Hepatocyte (in vitro differentiated cells): ENCODE measurements at places on chromosomes 12 and 14. TPM values are rescaled to one million over a fixed set of nuclear protein-coding genes. Genes with fewer than 3 reads are reported as not detected.

The RAB15 gene
- total RNA-seq: 33.8 and 34.0 TPM in 2 replicates

The CISTR gene
- total RNA-seq: not detected in 2 replicates

The APAF1 gene
- 20.8 and 26.4 TPM in 2 replicates for total RNA-seq

The KIF5A gene
- total RNA-seq: 0.03 and 0.16 TPM in 2 replicates

The AMN gene
- total RNA-seq: 157 and 169 TPM in 2 replicates

The CLMN gene
- 12.0 and 15.7 TPM in 2 replicates for total RNA-seq

The RERG gene
- total RNA-seq: 7.0 and 7.9 TPM in 2 replicates

DNA sequence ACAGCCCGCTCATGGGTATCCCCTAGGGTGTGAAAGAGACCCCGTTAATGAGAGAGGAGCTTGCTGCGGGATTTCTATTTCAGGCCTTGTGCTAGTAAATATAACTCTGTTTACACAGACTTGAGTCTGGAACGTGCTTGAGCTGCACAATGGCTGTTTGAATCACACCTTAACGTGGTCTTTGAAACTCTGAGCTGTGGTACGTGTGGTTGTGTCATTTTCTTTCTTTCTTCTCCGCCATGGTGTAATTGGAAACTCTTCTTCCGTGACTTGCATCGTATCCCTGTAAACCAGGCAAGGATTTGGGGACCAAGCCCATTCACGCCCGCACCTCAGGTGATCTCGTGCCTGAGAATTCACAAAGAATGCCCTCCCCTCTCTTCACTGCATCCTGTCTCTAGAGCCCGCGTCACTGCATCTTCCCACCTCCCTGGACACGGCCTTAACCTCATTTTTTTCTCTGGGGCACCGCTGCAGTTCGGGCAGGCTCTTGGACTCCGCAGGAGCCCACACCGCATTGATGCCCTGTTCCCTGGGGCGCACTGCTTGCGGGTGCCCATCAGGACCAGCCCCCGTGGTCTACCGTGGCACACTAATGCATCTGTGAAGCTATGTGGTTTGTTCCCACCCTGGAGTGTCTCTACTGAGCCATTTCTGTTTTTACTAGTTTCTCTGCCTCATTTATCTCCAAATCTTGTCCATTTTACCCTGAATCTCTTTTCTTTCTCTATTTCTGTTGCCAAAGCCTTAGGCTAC is 78.4 kb upstream of the PARP11 start:
- H3K36me3 ChIP-seq: no peaks in the 10 kb centered on the region
- H3K4me3 ChIP-seq: no peak overlapping the region
- H3K4me1 ChIP-seq: no peaks in the 10 kb centered on the region
- H3K27me3 ChIP-seq: no peaks in the 10 kb centered on the region
- no peak overlapping the region for H3K27ac ChIP-seq

GRCh38 chr12:66633676-66634075 is 45.2 kb downstream of the GRIP1 start:
- H3K27ac ChIP-seq: no peak overlapping the region
- peaks cover 10% of the 10 kb centered on the region for H3K4me1 ChIP-seq
- H3K27me3 ChIP-seq: no peaks in the 10 kb centered on the region
- DNase-seq: no peak
- H3K36me3 ChIP-seq: no peaks in the 10 kb centered on the region

DNA sequence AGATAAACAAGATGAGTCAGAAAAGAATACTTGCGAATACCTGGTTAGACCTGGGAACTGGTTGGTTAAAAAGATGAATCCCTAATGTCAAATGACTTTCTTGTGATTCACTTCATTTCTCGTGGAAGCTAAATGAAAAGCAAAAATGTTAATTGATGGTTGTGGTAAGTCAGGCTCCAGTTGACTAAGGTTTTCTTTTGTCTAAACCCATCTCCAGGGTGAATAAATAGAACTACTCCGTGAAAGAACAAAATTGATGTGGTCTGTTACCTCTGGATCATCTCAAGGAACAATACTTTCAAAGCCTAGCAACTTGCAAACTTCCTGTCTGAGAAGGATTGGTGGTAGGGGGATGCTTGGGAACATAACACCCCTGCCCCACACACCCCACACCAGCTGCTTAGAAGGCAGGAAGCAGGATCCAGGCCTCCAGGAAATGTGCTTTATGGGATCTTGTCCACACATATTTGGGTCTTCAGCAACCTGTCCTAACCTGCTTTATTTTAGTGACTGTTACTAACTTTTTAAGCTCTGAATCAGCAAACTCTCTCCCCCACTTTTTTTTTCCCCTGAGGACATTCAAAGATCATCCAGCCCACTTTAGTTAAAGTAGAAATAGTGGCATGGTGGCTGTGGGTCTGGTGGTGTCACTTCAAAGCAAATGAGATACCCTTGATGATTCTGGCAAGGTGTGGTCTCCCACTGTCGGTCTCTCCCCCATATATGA is 60.4 kb upstream of the PTHLH start:
- no peak for DNase-seq
- H3K27ac ChIP-seq: no peak overlapping the region
- no peaks in the 10 kb centered on the region for H3K4me1 ChIP-seq
- H3K4me3 ChIP-seq: no peak overlapping the region
- no peaks in the 10 kb centered on the region for H3K27me3 ChIP-seq

- H3K27me3 ChIP-seq: no peaks in the 10 kb centered on the region
- peaks cover 12% of the 10 kb centered on the region for H3K4me1 ChIP-seq
- no peak overlapping the region for H3K27ac ChIP-seq
- H3K4me3 ChIP-seq: no peak overlapping the region
These were observed 53.6 kb downstream of the BRMS1L start for GRCh38 chr14:35879654-35880249.

GRCh38 chr12:60333461-60333860 is 737.6 kb downstream of the SLC16A7 start:
- peaks cover 6% of the 10 kb centered on the region for H3K4me1 ChIP-seq
- no peaks in the 10 kb centered on the region for H3K27me3 ChIP-seq
- no peak overlapping the region for H3K27ac ChIP-seq
- DNase-seq: no peak
- no peaks in the 10 kb centered on the region for H3K36me3 ChIP-seq

GRCh38 chr12:49867570-49868341 is 24.9 kb upstream of the BCDIN3D start:
- DNase-seq: peak; percentile 35
- H3K27me3 ChIP-seq: no peaks in the 10 kb centered on the region
- peaks cover 29% of the 10 kb centered on the region for H3K4me1 ChIP-seq
- H3K36me3 ChIP-seq: no peaks in the 10 kb centered on the region

DNA sequence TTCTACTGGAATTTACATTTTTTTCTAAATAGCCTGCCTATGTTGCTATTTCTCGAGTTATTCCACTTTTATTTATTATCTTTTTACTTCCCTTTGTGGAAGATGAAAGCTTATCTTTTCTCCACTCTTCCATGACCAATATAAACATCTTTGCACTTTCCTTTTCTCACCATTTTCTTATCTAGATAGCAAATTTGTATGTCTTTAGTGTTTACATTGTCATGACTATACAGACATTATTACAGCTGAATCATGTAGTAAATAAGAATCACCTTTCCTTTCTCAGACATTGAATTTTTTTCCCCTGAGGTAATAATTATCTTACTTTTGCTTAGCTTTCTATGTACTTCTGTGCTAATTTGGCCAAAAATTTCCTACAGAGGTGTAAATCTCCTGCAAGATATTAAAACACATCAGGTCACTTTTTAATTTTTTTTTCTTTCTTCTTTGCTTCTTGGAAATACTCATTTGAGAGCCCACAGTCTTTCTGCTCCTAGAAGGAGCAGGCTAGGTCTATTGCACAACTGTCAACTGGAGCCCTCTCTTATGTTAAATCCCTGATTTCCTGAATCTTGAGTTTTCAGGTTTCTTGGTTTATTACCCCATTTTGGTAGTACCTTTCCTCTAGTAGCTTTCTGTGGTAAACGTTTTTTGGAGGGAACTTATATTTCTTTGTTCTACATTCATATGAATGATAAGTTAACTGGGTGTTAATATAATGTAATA is 109.0 kb upstream of the ATP2B1 start:
- H3K36me3 ChIP-seq: no peaks in the 10 kb centered on the region
- H3K27me3 ChIP-seq: no peaks in the 10 kb centered on the region
- H3K4me3 ChIP-seq: no peak overlapping the region
- H3K27ac ChIP-seq: no peak overlapping the region
- H3K4me1 ChIP-seq: no peaks in the 10 kb centered on the region

GRCh38 chr12:33322519-33322918 is 117.1 kb downstream of the SYT10 start:
- H3K36me3 ChIP-seq: no peaks in the 10 kb centered on the region
- H3K4me1 ChIP-seq: no peaks in the 10 kb centered on the region
- no peak overlapping the region for H3K4me3 ChIP-seq
- H3K27ac ChIP-seq: no peak overlapping the region
- no peak for DNase-seq
- no peaks in the 10 kb centered on the region for H3K27me3 ChIP-seq

DNA sequence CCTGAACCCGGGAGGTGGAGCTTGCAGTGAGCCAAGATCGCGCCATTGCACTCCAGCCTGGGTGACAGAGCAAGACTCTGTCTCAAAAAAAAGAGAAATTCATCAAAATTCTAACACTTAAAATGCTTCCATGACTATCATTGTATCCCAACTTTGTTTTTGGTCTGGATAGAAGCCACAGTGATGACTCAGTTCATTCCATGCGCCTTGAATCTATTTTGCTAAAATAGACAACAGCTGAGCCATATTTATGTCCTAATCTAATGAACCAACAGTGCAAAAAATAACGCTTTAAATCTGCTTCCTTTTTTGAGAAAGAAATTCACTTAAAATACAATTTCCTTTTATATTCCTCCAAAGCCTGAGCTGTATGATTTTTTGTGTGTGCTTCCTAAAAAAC is 23.2 kb upstream of the BICD1 start:
- no peak for DNase-seq
- H3K27me3 ChIP-seq: no peaks in the 10 kb centered on the region
- no peaks in the 10 kb centered on the region for H3K4me1 ChIP-seq
- no peak overlapping the region for H3K4me3 ChIP-seq

DNA sequence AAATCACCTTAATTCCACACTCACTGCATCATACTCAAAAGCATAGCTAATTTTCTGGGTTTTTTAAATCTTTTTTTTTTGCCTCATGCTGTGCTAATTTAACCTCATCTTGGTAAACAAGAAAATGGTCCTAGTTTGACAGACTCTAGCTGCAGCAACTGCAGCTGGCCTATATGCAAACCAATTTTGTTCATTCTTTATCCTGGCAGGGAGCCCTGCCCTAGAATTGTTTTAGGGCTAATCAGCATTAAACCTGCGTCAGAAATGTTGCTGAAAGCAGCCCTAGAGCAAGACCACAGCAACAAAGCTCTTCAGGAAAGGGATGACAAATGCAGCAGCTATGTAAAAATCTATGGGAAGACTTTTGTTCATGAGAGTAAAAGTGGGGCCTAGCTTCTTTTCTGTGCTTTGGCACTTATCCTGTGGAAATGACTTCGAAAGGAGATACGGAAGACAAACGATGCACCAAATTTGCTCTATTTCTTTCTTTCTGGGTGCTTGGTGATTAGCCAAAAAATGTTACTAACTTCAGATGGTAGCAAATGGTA is 72.2 kb downstream of the DENND5B start:
- peak overlapping the region; percentile 66 for H3K27ac ChIP-seq
- H3K27me3 ChIP-seq: no peaks in the 10 kb centered on the region
- peaks cover 28% of the 10 kb centered on the region for H3K4me1 ChIP-seq
- peak; percentile 58 for DNase-seq
- no peaks in the 10 kb centered on the region for H3K36me3 ChIP-seq
- H3K4me3 ChIP-seq: no peak overlapping the region

DNA sequence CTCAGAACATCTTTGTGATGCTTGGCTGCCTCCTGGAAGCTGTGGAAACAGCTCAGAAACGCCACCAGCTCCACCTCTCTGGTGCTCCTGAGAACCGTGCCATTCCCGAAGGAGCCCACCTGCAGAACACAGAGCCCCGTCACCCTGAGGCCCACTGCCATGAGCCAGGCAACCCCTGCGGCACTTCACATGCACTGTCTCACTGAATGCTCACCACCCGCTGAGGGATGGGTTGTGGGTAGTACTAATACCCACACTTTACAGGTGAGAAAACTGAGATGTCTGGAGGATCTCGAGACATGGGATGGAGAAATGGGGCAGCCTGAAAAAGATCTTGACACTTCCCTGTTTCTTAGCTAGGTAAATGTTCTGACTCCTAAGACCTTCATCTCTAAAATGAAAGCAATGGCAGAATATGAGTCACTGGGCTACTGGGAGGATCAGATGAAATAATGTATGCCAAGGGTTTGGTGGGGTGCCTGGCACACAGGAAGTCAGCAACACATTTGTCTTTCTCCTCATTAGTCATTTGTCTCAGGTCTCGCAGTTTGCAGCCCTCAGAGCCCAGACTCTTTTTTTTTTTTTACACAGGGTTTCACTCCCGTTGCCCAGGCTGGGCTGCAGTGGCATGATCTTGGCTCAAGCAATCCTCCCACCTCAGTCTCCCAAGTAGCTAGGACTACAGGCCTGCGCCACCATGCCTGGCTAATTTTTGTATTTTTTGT is 5.3 kb downstream of the OASL start:
- H3K4me3 ChIP-seq: no peak overlapping the region
- H3K4me1 ChIP-seq: no peaks in the 10 kb centered on the region
- DNase-seq: no peak
- H3K36me3 ChIP-seq: no peaks in the 10 kb centered on the region

GRCh38 chr12:3594966-3595365 is 104.0 kb downstream of the PRMT8 start:
- no peaks in the 10 kb centered on the region for H3K36me3 ChIP-seq
- no peak for DNase-seq
- H3K4me3 ChIP-seq: no peak overlapping the region
- no peaks in the 10 kb centered on the region for H3K27me3 ChIP-seq
- no peak overlapping the region for H3K27ac ChIP-seq
- H3K4me1 ChIP-seq: no peaks in the 10 kb centered on the region

DNA sequence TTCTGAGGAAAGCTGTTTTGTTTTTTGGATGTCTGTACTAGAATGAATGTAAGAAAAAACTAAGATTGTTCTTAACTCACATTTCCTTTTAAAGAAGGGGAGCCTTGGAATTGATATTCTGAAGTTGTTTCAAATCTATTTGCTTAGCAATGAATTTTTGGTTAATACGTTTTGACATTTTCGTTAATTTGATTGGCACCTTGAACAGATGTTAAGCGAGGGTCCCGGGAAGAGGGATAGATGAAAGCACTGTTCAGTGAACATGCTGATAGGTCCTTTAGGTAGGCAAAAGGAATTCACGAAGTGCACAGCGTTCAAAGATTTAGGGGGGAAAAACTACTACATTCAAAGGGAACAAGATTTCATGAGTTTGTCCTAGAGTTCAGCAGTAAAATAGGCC is 1.7 kb downstream of the SLC39A9 start:
- no peaks in the 10 kb centered on the region for H3K36me3 ChIP-seq
- no peak overlapping the region for H3K27ac ChIP-seq
- DNase-seq: no peak
- peaks cover 33% of the 10 kb centered on the region for H3K4me1 ChIP-seq
- peak overlapping the region; percentile 34 for H3K4me3 ChIP-seq

DNA sequence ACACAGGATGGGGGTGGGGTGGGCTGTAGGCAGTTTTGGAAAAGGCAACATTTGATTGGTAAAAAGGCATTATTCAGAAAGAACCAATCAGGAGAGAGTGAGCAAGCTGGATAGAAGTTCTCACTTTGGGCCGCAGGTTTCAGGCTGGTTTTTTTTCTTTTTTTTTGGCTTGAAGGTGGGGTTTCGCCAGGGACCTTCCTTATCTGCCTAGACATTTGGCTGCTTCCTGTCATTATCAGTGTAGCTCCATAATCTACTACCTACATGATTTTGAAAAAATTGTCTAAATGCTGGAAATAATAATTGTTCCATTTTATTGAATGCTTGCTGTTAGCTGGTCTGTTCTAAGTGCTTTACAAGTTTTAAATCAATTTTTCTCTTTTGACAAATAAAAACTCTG is 649.0 kb downstream of the TMTC2 start:
- H3K27me3 ChIP-seq: no peaks in the 10 kb centered on the region
- no peaks in the 10 kb centered on the region for H3K36me3 ChIP-seq
- H3K4me1 ChIP-seq: no peaks in the 10 kb centered on the region
- H3K4me3 ChIP-seq: no peak overlapping the region
- H3K27ac ChIP-seq: no peak overlapping the region

GRCh38 chr12:48956279-48957140 is 777 bp downstream of the ARF3 start:
- H3K4me1 ChIP-seq: peaks cover 16% of the 10 kb centered on the region
- DNase-seq: peak; percentile 95
- peak overlapping the region; percentile 95 for H3K4me3 ChIP-seq
